Cardiac septum (tissue), 1 donor: ENCODE measurements at places on chromosomes 7 and 10. TPM values are rescaled to one million over a fixed set of nuclear protein-coding genes. Genes with fewer than 3 reads are reported as not detected.

DNA sequence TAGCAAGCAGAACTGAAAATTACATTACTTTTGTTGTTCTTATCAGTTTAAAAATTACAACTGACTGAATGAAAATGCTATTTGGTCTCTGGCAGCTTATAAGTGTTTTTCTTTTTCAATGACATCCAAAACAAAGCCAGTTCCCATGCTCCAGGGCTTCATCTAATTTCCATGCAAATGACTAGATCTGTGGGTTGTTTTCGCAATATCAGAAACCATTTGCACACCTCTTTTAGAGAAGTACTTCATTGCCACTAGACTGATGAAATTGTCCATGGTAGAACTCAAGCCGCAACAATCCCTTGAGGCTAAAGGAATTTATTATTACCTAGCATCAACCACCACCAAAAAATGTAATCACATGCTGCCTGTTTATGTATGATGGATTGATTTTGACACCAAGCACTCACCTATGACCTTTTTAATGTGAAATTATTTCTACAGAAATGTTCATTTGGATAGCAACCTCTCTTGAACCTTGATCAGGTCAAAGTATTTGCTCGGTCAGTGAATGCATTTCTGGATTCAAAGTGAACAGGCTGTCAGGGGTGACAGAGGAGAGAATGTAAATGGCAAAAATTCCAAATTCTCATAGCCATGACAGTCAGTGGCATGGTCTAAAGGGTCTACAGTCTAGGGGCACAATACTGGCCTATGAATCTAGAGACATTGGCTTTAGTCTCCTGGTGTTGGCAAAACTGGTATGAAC lies 769.3 kb downstream of the SORCS1 start:
- DNase-seq, result no peak

DNA sequence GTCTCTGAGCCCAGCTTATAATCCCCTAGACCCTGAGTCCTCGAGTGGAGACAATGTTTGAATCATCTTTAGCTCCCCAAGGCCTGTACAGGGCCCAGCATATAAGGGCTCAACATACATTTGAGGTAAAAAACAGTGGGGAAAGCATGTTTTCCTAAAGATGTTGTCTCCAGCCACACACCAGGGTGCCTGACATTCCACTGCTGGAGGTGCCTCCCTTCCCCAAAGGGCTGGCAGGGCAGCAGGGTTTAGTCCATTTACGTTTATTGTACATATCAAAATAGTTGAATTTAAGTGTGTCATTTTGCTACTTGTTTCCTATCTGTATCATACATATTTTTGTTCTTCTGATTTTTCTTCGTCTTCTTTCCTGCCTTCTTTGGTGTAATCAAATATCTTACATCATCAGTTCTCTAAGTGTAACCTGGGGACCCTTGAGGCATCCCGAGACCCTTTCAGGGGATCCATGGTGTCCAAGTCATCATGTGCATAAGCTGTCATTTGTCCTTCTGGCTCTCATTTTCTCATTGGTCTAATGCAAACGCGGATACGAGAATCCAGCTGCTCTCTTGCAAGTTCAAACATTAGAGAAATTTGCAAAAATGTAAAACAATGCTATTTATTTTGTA lies 101.6 kb downstream of the PDGFA start:
- no peak for DNase-seq

GRCh38 chr7:27203365-27203953 lies 3.6 kb upstream of the HOXA13 start:
- DNase-seq, result no peak

The ADAM8 gene
- total RNA-seq, result 4.3 TPM

The FAM25A gene
- total RNA-seq, result not detected

The MDFIC gene
- 49.8 TPM for total RNA-seq

The HOXA1 gene
- 0.19 TPM for total RNA-seq
